Right atrium auricular region (tissue), 2 donors: ENCODE measurements at places on chromosomes 12 and 14. TPM values are rescaled to one million over a fixed set of nuclear protein-coding genes. Genes with fewer than 3 reads are reported as not detected.

- no peak for DNase-seq
Measured at GRCh38 chr12:102438047-102438826, 42.1 kb downstream of the IGF1 start.

GRCh38 chr12:78952552-78952929 is 88.0 kb downstream of the SYT1 start:
- DNase-seq: no peak

DNA sequence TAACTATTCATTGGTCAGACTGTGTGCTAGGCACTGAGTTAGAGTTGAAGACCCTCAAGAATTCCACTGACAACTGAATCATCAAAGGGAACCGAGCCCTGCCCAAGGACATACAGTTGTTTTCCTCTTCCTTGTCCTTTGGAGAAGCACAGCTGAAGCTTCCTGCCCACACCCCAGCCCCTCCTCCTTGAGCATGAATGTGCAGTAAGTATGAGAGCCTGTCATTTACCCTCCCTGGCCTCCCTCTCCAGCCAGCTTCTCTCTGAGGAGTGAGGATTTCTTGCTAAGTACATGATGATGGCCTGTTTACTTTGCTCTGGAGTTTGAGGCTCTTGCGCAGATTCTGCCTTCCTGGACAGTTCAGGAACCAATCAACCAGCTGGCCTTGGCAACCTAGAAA is 235.2 kb downstream of the CACNA1C start:
- DNase-seq: no peak

DNA sequence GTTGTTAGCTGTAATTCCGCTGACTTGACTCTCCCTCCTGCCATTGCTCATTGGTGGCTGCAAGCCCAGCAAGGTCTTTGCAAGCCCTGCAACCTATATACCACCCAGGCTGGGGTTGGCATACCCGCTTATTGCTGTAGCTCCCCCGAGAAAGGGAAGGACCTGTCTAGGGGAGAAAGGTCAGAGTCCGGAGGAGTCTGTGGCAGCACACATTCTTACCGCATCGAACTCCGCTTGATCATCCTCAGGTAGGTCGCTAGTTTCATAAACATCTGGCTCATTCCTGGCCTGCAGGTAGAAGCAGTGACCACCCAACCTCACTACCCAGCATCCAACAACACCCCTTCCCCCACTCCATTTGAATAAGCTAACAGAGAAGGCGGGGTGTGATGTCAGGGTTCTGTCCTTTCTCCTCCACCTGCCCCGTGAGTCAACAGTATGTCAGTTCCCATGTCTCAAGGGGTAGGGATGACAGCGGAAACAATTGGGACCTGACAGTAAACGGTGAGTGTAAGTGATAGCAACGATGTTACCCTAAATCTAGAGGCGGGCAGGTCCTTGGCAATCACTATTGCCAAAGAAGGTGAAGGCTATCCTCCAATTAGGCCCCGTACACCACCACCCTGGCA is 1.1 kb downstream of the DCTN2 start:
- no peak for DNase-seq

DNA sequence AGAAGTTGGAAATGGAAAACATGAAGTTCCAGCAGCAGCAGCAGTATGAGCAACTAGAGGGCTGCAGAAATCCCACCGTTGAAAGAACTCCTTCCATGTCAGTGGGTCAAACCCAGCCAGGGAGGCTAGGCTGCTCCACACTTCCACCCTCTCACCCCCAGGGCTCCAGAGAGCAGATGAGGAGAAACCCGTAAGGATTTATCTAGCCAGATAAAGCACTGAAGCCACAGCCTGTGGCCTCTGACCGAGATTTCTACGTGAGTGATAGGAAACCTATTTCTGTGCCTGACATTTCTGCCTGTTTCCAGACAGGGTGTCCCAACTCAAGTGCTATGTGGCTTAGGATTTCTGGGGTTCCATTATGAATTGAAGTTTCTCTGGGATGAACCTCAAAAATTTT is 100.0 kb upstream of the EEA1 start:
- no peak for DNase-seq

GRCh38 chr12:108482717-108483212 is 32.3 kb upstream of the FICD start:
- DNase-seq: no peak

The RNASE1 gene
- 343 TPM for total RNA-seq

GRCh38 chr14:91415794-91416743 is 1.6 kb downstream of the CCDC88C start:
- no peak for DNase-seq

The SLC38A6 gene
- 6.9 TPM for total RNA-seq

The RNF212B gene
- not detected for total RNA-seq

The TMEM253 gene
- total RNA-seq: not detected

The KRT78 gene
- total RNA-seq: not detected

GRCh38 chr14:87679866-87680265 is 313.1 kb downstream of the GALC start:
- DNase-seq: no peak

- DNase-seq: no peak
Measured at GRCh38 chr12:20274008-20274407, 94.3 kb upstream of the PDE3A start.

The TNS2 gene
- 153 TPM for total RNA-seq

DNA sequence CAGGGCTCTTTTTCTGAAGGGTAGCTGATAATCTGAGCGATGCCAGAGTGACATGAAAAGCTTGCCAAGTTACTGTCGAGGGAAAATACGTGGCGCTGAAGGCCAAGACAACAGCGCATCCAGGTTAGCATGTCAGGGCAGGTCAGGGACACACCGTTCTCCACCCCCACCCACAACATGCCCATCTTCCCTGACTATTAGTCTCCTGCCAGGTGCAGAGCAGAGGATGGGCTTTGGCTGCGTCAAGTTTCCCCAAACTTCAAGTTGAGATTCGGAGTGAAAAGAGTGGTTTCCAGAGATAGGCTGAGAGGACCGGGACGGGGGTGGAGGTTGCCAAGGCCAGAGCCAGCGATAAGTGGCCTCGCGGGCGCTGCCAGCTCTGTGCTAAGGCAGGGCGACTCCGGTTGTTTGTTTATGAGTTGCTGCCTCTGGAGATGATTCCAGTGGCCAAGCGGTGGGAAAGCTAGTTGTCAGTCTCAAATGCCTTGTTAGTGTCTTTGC is 1.7 kb downstream of the TRHDE start:
- DNase-seq: peak; percentile 59

DNA sequence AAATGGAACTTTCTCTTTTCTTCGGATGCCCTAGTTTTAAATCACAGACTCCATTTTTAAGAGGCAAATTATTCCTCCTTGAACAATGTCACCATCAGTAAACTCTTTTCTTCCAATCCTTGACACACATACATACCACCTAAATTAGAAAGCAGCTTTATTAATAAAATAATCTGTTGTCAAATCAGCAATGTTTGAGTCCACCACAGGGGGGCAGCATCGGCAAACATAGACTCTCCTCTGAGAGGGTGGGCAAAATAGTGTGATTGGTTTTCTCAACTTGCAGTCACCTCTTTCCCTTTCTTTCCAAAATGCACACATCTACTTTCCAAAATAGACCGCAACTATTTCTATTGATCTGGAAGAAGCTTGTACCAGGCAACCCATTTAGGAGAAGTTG is 438.4 kb upstream of the OR4E1 start:
- DNase-seq: no peak

The NTN4 gene
- total RNA-seq: 85.3 TPM

DNA sequence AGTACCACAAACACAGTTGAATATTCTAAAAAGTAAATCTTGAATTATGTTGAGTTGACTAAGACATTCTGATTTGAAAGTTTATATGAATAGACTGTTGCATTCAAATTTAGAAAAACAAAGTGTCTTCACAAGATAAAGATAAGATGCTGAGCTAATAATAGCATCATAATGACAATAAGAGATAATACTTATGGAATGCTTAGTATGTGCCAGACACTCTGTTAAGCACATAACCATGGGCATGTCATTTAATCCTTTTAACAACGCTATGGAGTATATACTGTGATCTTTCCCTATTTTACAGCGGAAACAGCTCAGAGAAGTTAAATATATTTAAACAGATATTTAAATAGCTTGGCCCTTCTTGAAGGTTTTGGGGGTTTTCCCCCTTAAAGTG is 163.4 kb downstream of the SRGAP1 start:
- DNase-seq: no peak

The ENDOU gene
- 0.55 TPM for total RNA-seq

The GLI1 gene
- total RNA-seq: 1.2 TPM

- no peak for DNase-seq
Measured at GRCh38 chr14:20803223-20803622, 579 bp upstream of the RNASE1 start.

DNA sequence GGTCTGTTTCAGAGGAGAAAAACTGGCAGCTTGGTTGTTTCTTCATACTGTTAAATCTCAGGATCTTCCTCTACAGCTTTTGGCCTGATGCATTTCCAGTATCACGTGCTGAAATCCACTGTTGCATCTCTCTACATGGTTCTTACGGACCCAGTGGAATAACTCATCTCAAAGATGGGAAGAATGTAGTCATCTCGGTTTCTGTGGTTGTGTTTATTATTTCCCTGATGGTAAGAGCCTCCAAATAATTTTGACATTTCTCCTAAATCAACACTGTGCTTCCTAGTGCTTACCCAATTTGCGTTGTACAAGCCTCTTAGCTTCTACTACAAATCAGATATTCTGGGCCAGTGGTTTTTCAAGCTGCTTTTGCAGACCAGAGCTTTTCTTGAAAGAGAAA is 812.8 kb downstream of the C12orf50 start:
- DNase-seq: no peak

The HOXC10 gene
- not detected for total RNA-seq

DNA sequence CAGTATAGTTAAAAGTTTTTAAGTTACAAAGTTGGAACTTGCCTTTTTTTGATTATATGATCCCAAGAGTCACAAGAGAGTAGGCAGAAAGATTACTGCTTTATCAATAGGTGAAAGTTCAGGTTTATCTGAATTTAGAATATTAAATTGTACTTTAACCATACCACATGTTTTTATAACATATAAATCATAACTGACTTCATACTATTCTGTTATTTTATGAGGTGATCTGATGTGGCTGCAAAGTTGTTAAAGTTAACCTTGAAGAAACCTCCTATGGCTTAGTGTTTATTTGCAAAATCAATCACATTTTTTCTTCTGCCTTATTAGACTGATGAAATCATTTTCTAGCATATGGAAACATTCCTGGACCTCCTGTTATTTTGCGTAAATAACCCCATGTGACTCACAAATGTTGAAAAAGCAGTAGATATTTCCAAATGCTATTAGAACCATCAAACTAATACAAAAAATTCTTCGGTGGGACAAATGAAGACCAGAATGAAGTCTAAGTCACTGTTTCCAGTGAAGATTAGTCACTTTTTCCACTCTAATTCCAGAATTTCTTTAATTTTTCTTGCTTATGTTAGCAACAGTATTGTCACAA is 132.1 kb downstream of the RAD51B start:
- DNase-seq: no peak

The KRT3 gene
- total RNA-seq: not detected

DNA sequence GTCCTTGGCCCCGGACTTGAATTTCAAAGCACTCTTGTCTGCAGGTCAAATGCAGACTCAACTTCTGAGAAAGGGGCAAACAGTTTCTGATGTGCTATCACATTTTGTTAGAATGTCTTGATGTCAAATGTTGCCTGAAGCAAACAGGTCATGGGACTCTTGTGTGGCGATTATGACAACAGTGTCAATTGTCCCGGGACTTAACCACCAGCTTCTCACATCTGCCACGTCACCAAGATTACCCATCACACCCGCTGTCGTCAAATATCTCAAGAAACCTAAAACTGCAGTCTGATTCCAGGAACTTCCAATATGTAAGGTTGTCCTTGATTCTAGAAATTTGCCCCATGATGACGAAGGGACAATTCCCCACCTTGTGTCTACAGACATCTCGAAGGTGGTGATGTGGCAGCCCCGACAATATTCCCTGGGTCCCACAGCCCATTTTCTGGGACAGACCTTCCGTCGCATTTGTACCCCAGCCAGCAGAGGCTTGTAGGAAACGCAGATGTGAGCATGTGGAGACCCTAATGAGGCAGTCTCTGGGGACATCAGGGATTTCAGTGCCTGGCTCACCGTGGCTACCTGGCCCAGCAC is 21.3 kb downstream of the LRTM2 start:
- no peak for DNase-seq

GRCh38 chr14:66445936-66446335 is 40.2 kb upstream of the CCDC196 start:
- no peak for DNase-seq

DNA sequence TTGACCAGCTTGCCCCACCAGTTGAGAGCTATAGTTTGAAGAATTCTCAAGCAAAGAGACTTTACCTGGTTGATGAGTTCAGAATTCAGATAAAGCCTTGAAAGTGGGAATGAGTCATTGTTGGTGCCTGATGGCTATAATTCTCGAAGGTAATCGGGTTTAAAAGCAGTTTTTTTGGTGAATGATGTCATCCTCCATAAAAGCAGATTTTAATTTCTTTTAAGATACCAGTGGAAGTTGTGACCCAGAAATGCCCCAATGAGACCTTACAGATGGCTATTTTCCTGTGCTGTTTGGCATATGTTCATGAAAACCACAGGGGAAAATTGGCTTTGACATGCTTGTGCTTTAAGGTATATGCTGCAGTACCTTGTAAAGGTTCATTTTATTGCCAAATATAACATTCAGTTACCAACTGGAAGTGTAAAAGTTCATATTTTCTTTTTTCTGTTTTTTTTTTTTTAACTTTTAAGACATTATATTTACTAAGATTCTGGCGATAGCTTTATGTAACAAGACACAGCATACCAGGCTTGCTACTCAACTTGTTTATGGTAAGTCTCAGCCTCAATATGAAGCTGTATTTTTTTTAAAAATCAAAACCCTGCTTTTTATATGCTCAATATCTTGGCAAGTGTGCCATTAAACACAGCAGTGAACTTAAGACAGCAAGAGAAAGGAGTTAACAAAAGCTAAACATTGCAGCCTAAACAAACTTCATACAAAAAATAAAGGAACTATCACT is 119.3 kb downstream of the LMNTD1 start:
- DNase-seq: no peak

DNA sequence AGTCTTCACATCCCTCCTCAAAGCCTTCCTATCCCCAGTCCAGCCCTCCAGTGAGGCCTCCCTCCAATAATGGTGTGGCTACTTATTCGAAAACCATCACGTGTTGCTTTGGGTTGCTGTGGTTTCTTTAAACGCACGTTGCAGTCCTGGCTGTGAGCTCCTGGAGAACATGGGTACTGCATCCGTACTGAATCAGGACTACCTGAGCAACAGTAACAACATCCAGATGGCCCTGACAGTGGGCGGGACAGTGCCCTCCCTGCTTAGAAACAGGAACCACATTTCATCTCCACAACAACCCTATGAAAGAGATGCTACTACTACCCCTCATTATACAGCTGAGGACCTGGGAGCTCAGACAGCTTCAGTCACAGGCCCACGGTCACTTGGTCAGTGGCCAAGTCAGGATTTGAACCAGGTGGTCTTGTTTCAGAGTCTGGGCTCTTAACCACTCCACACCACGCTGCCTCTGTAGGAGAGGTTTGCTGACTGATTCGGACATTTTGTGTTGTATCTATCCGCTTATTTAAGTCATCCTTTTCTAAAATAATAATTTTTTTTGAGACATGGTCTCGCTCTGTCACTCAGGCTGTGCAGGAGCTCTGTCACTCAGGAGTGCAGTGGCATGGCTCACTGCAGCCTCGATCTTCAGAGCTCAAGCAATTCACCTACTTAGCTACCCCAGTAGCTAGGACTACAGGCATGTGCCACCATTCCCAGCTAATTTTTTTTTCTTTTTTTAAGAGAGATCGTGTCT is 104.8 kb downstream of the DPF3 start:
- DNase-seq: no peak

The GPRC5D gene
- total RNA-seq: not detected
